ENCODE measurements at places on chromosomes 13 and 19.

- peak; percentile 42 for DNase-seq
Observed at GRCh38 chr19:36113894-36114720, 568 bp downstream of the POLR2I start.

- DNase-seq = no peak
Observed at GRCh38 chr13:39253774-39254173, 215.5 kb downstream of the NHLRC3 start.

GRCh38 chr13:57739089-57739488 is 107.5 kb downstream of the PCDH17 start:
- no peak for DNase-seq

DNA sequence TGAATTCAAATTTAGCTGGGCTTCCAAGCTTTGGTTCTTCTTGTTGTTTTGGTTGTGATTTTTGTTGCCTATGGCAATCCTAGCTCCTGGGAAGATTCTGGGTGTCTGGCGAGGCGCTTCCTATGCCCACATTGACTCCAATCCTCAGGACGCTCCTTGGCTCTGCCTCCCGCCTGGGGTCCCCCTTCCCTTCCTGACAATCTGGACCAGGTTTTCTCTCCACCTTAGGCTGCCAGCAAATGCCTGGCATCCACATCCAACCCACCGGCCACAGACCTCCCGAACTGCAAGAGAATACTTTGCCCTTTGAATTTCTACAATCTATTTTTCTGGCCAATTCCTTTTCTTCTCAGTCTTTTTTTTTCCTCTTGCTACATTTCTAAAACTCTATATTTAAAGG is 186.9 kb upstream of the UBL3 start:
- no peak for DNase-seq

DNA sequence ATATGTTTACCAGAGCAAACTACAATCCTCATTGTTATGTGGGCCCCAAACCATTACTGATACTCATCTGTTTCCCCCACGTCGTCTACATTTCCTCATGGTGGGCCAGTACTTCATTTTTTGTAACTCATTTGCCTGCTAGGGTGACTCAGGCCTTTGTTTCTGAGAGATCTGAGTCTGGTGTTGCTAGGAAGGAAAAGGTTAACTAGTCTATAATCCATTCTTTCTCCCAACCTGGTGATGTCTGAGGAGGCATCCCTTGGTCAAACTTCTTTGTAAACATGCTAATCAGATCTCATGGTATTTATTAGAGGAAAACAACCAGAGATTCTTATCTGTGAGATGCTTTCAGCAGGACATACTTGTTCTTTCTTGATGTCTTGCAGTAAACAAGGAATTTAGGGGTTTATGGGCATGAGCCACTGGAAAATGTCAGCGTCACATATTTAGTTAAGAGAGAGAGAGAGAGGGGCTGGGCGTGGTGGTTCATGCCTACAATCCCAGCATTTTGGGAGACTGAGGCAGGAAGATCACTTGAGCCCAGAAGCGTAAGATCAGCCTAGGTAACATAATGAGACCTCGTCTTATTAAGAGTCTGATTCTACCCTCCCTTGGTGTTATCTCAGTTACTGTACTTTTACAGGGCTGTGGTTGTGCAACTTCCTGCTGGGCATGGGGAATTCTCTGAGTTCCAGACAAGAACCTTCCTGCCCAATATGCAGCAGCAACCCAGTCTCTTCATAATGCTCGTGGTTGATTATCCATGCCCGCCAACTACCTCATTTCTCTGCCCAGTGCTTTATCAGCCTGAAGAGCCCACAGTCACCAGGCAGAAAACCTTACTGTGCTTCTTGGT is 9.7 kb upstream of the DPRX start:
- no peak for DNase-seq

- no peak for DNase-seq
Observed at GRCh38 chr13:42276683-42277082, 4.7 kb downstream of the AKAP11 start.

DNA sequence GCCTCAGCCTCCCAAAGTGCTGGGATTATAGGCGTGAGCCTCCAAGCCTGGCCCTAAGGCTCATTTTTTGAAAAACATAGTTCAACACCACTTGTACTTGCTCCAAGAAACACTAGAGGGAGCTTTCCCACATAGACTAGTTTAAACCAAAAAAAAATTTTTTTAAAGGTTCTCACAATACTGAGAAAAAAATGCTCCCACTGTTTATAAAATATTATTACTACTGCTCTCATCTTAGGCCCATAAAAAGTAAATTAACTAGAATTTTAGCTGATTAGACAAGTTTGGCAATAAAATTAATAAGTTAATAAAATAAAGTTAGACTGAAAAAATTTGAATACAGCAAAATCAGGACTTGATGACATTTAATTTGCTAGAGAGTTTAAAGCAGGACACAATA is 109.5 kb downstream of the TBC1D4 start:
- DNase-seq = peak; percentile 59

DNA sequence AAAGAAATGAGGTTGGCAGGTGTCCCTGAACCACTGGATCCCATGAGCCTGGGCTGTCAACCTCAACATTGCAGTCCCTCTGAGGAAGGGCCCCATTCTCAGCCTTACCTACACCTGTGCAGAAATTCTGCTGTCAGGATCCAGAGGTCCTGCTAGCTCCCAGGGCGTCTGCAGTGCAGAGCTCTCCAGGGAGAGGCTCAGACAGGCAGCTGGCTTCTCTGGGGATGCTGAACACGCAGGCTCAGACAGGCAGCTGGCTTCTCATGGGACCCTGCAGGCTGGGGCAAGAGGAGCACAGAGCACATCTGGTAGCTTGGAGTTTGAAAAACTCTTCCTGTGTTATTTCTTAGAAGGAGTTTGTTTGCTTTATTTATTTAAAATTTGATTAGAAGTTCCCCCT is 50.9 kb downstream of the TMEM255B start:
- DNase-seq = no peak

DNA sequence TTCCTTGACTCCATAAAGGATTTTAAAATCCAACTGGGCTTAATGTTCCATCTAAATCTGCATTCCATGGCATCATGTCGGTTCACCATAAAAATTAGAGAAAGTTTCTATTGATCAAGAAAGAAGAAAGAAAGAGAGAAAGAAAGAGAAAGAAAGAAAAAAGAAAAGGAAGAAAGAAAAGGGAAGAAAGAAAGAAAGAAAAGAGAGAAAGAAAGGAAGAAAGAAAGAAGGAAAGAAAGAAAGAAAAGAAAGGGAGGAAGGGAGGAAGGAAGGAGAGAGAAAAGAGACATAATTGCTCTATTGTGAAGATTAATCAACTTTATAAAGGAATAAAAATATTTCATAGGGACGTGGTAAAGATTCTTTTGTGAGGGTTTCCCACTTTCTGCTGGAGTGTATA is 329.2 kb downstream of the DLEU7 start:
- no peak for DNase-seq

GRCh38 chr13:31154939-31155338 is 6.8 kb downstream of the HSPH1 start:
- DNase-seq = no peak

DNA sequence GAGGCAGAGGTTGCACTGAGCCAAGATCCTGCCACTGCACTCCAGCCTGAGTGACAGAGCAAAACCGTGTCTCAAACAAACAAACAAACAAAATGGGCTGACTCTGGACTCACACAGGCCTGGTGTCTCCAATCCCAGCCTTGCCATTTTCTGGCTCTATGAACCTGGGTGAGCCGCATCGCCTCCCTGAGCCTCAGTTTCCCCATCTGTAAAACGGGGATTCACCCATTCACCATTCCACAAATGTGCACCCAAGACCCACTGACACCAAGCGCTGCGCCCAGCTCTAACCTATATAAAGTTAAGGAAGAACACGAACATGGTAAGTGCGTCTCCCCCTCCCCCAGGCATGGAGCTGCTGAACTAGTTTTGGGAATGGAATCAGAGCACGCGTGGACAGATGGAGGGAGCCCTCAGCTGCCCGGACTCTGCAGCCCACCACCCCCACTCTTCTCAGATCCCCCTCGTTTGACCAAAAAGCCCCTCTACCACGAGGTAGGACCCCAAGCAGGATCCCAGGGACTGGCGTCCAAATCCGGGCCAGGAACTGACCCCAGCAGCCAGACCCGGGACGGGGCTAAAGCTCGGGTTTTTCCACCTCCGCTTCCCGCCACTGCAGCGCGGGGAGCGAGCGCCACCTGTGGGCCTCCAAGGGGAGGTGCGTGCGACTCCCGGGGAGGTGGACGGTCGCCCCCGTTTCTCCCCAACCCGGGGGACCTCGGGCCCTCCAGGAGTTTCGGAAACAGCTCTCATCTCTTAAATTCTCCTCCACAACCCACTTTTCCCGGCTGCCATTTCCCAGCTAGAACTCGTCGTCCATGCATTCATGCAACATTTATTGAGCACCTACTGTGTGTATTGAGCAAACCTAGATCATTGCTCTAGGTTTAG is 33.0 kb upstream of the ADGRE5 start:
- no peak for DNase-seq

DNA sequence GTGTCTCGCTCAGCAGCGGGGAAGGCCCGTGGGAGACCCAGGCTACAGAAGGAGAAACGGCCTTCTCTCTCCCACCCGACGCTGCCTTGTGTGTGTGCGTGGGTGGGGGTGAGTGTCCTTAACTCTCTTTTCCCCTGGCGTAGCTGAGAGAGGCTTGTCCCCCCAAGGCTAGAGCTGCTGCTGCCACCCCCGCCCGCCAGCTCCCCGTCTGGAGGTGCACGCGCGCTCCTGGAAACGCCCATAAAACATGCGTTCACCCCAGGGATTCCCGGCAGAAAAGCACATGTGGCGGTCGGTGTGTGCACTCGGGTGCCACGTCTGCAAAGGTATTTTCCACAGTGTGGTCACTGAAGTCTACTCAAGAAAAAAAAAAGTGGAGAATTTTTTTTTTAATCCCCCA is 36.1 kb downstream of the GADD45B start:
- no peak for DNase-seq

DNA sequence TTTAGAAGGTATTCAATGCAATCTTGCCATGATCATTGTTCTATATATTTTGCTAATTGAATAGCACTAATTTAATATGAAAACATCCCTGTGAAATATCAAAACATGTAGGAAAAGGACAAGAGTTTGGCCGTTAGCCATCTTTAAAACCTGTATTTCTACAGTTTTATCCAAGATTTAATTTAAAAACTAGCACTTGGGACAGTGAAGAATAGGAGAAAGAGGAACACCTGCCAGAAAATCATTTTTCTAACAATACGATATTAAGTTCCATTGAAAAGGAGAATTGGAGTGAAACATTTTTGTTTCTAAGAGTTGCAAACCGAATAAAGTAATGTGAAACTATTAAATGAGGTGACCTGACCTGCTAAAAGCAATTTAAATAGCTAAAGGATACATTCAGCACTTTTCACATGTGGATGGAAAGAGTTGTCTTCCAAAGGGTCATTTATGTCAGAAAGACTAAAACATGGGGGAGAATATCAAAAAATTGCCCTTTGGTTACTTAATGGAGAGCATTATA is 1673.6 kb upstream of the MIR17HG start:
- DNase-seq = no peak

DNA sequence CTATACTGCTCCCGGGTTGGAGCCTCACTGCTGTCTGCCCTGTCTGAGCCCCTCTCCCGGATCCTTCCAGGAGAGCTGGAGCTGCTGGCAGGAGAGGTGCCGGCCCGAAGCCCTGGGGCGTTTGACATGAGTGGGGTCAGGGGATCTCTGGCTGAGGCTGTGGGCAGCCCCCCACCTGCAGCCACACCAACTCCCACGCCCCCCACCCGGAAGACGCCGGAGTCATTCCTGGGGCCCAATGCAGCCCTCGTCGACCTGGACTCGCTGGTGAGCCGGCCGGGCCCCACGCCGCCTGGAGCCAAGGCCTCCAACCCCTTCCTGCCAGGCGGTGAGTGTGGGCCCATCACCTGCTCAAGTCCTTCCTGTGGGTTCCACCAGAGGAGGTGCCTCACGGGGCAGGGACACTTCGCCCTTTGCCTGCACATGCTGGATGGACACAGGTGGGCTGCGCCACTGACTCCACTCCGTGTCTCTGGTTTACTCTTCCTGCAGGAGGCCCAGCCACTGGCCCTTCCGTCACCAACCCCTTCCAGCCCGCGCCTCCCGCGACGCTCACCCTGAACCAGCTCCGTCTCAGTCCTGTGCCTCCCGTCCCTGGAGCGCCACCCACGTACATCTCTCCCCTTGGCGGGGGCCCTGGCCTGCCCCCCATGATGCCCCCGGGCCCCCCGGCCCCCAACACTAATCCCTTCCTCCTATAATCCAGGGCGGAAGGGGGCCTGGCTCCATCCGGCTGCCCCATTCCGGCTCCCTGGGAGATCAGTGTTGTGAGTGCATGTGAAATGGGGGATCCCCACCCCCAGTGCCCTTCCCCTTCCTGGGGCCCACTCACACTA is 19.8 kb downstream of the EPN1 start:
- no peak for DNase-seq

DNA sequence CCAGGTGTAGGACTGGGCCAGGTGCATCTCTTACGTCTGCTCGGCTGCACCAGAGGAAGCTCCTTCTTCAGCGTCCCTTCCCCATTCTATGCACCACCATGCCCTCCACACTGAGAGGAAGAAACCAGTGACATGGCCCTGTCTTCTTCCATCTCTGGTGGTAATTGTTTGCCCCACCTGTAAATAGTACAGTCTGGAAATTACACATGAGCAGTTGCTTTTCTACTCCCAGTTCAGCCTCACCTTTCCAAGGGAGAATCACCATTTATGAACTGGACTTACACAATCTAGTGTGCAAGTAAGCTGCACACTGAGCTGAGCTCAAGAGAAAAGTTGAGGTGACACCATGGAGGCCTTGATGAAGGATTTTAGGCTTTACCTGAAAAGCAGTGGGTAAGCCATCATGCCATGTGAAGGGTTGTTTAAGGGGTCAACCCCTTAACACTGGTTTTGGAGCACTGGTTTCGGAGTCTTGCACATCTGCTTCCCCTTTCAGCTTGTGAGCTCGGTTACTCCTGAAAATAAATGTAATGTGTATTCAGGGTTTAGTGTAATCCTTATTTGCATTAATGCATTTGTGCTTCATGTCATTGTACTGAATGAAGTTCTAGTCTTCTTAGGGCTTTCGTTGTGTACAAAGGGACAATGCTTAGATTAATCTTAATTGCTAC is 22.4 kb downstream of the ZNF536 start:
- peak; percentile 30 for DNase-seq

GRCh38 chr13:32206097-32206740 is 108.9 kb downstream of the ZAR1L start:
- DNase-seq = peak; percentile 67

DNA sequence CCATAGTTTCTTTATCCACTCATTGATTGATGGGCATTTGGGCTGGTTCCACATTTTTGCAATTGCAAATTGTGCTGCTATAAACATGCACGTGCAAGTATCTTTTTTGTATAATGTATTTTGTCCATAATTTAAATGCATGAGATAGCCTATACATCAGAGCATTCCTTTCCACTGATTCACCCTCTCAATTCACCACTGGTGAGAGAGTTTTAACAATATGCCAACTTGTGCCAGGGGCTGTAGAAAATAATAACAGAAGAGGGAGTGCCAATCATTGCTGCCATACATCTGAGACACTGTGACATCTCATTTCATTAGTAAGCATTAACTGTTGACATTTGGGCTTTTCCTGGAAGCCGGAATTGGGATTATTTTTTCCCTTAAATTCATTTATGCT is 125.1 kb downstream of the RAP2A start:
- DNase-seq = no peak

GRCh38 chr19:28234637-28235036 is 978.3 kb downstream of the UQCRFS1 start:
- no peak for DNase-seq

- DNase-seq = no peak
Observed at GRCh38 chr19:6457958-6458694, 1.5 kb downstream of the SLC25A23 start.

Measured in NCI-H526 treated with DMSO at 0.1 percent for 48 hours (cell line).